ENCODE measurements at places on chromosomes 3 and 15.

DNA sequence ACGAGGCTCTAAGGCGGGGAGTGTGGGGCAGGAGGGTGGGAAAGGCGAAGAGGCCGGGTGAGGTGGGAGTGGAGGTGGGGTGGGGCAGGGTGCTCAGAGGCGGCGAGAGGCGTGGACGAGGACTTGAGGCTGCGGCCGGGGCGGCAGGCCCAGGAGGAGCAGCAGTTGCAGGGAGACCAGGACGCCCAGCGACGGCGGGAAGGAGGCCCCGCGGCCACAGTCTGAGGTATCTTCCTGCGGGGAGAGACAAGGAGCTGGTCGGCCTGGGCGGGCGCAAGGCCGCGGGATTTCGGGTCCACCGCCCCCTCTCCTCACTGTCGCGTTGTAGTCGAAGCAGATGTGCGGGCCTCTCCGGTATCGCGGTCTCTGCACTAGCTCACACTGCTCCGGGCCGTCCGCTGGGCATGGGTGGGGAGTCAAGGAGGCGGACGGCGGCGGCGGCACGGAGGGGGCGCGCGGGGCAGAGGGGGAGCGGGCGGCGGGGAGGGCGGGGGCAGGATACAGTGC, 5.3 kb upstream of the TMEM115 start:
- no peak for DNase-seq

- DNase-seq = no peak
These were observed 1588.2 kb downstream of the SI start for GRCh38 chr3:163490119-163490518.

DNA sequence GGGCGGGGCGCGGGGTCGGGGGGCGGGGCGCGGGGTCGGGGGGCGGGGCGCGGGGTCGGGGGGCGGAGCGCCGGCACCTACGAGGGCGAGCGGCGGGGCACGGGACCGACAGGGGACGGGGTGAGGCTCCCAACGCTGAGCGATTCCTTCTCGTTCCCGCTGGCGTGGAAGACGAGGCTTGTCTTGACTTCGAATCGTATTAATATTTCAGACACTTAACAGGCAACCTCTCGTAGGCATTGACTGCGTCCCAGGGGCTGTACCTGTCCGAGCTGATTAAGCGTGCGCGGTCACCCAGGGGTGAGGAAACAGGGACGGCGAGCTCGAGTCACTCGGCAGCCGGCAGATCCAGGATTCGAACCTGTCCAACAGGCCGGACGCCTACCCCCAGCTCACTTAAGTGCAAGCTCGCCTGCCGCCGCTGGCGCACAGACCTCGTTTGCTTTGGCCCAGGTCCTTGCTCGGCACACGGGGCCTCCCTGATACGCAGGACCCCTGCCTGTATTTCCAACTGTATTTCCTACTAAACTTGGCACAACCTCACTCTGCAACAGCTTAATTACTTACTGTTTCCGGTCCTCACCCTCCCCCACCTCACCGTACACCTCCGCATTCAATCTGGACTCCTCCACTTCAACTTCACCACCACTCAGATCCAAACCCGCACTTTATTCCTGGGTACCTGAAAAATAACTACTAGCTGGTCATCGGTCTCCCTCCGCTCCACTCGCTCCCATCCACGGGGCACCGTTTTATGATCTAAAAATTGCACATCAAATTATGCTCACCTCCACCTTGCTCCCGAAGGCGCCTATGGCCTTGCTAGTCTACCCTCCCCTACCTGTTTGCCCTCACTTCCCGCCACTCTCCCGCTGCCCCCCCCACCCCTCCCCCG, 722 bp upstream of the ZXDC start:
- DNase-seq = no peak

GRCh38 chr3:36447061-36447460, 66.8 kb downstream of the STAC start:
- no peak for DNase-seq

GRCh38 chr15:93486407-93487117, 397.6 kb upstream of the RGMA start:
- no peak for DNase-seq

- no peak for DNase-seq
These were observed 45.5 kb downstream of the SLC28A1 start for GRCh38 chr15:84929795-84930603.

GRCh38 chr15:38533926-38534325, 30.7 kb downstream of the RASGRP1 start:
- no peak for DNase-seq

DNA sequence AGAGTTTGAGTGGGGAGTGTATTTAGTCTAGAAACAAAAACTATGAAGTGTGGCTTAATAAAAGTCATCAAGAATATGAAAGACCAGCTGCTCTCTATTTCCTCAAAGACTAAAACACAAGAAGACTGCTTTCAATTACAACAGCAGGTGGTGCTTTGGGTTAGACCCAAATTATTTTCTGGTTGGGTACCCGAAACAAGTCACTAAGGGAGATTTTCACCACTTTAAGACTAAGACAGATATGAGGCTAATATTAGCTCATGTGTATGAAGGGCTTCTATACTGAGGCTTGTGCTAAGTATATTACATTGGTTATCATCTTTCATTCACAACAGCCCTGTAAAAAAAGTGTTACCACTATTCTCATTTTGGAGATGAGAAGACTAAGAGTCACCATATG, 43.1 kb downstream of the COL8A1 start:
- no peak for DNase-seq

GRCh38 chr3:51176923-51177322, 208.2 kb upstream of the MANF start:
- DNase-seq = no peak

DNA sequence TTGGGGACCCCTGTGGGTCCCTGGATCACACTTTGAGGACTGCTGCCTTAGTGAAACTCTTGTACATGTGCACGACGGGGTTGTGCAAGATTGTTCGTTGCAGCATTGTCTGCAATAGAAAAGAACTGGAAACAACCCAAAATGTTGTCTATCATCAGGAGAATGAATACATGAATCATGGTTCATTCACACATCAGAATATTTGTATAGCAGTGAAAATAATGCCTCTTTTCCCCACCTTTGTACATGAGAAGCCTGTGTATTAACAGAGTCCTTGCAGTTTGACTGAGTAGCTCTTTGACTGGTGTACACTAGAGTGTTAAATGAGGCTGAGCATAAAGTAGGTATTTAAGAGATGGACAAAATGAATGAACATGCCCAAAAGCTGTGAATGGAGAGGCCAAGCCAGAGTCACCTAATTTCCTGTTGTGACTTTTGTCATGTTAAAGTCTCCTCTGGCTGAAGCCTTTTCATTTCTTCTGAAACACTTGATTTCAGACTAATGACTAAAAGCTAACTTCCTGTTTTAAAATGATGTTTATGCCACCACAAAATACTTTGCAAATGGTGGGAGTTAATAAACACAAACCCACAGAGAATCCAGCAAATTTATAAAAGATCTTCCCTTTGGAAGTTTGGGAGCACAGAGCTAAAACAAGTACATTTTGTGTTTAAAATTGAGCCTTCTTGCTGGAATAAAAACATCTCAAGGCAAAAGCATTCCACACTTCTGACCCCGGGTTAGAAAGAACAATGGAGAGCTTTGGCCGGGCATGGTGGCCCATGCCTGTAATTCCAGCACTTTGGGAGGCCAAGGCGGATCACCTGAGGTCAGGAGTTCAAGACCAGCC, 20.6 kb upstream of the USP3 start:
- DNase-seq = no peak

DNA sequence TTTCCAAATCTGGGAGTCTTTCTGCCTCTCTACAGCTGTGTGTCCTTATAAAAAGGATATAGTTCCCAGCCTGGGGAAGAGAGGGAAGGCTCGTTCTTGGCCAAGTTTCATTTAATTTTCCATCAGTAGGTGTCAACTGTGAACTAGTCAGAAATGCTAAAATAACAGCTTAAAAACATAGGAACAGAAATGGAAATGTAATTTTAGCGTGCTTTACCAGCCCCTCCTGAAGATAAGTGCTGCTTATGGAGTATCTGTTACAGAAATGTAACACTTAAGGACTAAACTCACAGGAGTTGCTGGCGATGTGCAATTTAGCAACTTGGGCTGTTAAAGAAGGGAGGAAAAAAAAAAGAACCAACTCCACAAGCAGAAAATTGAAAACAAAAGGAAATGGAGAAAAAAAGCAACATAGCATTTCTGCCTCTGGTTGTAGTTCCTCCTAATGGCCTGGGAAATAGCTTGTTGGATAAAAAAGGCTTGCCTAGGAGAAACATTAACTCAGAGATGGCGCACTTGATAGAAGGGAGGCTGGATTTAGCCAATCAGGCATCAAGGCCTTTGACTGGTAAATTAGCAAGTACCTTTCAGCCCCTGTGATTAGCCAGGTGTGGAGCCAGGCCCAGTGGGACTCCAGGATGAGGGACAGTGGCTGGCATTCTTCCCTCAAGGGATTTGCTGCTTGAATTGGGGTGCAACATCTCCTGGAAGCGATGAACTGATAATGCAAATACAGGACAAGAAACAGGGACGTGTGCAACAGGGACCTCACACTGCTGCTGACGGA, 84.3 kb downstream of the RPLP1 start:
- no peak for DNase-seq

DNA sequence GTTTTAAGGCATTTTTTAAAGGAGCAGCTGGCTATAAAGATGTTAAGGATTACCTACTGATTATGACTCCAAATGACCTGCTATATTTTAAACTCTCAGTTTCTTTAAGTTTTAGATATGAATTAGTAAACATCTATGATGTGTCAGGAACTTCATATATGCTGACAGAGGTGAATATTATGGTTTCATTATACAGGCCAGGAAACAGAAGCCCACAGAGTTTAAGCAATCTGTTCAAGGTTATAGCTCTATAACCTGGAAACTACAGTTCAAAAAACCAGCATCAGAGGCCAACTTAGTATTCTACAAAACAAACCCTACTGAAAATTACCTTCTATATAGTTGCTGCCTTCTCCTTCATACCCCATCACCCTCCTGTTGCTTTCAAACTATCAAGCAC, 17.4 kb downstream of the PLSCR4 start:
- no peak for DNase-seq

DNA sequence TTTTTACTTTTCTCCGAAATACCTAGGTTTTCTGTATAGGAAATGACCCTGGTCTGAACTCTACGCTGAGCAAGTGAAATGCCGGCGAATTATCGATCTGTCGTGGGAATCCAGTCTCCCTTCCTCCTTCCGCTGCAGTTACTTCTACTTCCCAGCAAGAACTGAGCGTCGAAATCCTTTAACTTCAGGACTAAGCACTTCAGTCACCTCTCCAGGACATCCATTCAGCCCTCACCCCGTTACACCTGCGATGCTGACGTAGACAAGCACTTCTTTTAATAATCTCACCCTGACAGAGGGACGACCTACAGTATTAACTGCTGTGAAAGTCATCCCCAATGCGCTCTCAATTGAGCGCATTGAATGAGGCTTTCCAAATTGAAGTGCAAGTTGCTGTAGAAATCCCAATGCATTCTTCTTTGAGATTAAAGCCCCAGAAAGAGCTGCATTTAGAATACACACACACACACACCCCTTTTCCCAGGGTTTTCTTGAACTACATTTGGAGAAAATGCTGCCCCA, 1.3 kb downstream of the TOP2B start:
- DNase-seq = no peak

DNA sequence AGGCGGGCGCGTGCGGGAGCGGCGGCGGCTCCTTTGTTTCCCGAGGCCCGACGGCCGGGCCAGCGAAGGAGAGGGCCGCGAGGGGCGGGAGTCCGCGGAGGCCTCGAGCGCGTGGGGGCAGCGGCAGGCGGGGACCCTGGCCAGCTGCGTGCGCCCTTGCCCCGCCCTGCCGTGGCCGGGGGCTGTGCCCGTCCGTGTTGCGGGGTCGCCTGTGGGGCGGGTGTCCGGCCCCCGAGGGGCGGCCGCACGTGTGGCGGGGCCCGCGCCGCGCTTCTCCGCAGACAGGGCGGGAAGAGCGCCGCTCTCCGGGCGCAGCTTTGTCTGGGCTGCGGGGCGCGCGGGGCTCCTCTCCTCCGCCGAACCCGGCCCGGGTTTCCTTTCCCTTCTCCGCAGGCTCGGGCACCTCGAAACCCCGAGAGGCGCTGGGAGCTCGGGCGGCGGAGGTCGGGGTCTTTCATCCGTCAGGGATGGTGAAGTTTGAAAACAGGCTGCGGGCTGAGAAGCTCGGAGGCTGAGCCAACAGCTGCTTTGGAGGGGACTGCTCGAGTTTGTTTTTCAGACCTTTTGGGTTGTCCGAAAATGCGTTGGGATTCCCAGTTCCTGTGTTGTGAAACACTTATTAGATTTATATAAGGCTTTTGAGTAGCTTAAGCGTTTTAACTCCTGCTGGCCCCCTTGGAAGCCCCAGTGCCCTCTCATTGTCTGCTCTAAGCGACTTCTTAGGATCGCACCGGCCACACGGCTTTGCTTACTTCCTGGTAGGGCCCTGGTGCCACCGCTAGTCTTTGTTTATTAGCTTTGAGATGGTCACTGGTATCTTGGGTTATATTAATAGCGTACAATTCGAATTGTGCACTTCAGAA, 817 bp downstream of the USP3 start:
- DNase-seq = no peak

- no peak for DNase-seq
These were observed 13.7 kb downstream of the PLEKHO2 start for GRCh38 chr15:64855205-64855975.

DNA sequence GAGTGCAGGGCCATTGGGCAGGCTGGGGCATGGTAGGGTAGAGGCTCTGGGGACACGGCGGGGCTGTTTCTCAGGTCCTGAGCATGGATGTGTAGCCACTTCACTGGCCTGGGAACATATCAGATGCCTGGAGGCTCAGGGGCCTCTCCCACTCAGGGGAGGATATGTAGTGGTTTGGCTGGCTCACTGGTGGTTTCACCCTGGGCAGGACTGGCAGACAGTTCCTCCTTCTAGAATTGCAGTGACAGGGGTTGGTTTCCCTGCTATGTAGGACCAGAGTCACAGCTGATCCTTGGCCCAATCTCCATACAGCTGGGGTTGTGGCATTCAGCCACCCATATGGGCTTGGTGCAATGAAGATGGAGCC, 4.8 kb upstream of the ARHGAP31 start:
- no peak for DNase-seq

- DNase-seq = no peak
These were observed 156.6 kb downstream of the RPLP1 start for GRCh38 chr15:69609176-69609575.

- no peak for DNase-seq
These were observed 23.1 kb downstream of the CDCP1 start for GRCh38 chr3:45123030-45123429.

GRCh38 chr15:69009341-69009740, 5.2 kb upstream of the NOX5 start:
- DNase-seq = no peak

DNA sequence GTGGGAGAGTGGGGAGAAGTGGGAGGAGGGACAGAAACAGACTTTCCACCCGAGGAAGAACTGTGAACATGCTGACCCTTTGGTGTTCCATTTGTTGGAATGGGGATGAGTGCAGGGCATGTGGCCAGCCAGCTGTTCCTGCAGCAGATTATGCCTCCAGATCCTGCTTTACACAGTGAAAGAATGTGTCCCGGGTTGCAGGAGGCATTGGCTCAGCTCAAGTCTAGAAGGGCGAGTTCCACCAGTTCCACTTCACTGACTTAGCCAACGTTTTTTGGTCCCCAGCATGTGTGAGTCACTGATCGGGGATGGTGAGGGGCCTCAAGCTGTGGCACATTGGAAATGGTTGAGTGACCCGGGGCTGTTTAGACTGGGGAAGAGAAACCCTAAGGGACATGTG, 307.0 kb upstream of the ROPN1 start:
- no peak for DNase-seq

Data from stimulated activated CD8-positive, alpha-beta memory T cell treated with anti-CD3 and anti-CD28 coated beads, Interleukin-2, amount 100 ng/mL, for 1 hour (primary cell).